ENCODE measurements at places on chromosomes 16 and 17.

GRCh38 chr17:12667299-12667958 lies 1.7 kb downstream of the MYOCD start:
- DNase-seq, result peak; percentile 80

- no peak for DNase-seq
Measured at GRCh38 chr17:45686250-45686649, 97.9 kb upstream of the CRHR1 start.

- no peak for DNase-seq
Measured at GRCh38 chr17:81419886-81420768, 24.9 kb downstream of the BAHCC1 start.

- no peak for DNase-seq
Measured at GRCh38 chr16:11596572-11597226, 10.0 kb upstream of the LITAF start.

DNA sequence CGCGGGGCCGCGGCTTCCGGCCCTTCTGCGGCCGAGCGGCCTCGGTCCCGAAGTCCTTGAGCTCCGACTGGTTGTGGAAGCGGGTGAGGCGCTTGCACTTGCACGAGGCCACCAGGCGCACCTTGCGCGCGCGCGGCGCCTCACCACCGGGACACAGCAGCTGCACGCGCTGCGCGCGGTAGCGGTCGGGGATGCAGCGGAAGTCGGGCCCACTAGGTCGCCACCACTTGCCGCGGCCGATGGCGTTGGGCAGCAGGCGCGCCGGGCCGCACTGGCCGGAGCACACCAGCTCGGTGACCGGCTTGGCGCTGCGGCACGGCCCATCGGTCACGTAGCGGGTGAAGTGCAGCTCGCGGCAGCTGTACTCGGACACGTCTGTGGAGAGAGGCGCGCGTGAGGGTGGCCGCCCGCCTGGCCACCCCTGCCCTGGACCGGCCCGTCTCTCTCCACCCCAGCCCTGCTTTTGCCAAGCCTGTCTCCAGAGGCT lies 3.2 kb downstream of the SOST start:
- DNase-seq, result no peak

GRCh38 chr16:53950677-53951076 lies 246.7 kb downstream of the FTO start:
- no peak for DNase-seq

DNA sequence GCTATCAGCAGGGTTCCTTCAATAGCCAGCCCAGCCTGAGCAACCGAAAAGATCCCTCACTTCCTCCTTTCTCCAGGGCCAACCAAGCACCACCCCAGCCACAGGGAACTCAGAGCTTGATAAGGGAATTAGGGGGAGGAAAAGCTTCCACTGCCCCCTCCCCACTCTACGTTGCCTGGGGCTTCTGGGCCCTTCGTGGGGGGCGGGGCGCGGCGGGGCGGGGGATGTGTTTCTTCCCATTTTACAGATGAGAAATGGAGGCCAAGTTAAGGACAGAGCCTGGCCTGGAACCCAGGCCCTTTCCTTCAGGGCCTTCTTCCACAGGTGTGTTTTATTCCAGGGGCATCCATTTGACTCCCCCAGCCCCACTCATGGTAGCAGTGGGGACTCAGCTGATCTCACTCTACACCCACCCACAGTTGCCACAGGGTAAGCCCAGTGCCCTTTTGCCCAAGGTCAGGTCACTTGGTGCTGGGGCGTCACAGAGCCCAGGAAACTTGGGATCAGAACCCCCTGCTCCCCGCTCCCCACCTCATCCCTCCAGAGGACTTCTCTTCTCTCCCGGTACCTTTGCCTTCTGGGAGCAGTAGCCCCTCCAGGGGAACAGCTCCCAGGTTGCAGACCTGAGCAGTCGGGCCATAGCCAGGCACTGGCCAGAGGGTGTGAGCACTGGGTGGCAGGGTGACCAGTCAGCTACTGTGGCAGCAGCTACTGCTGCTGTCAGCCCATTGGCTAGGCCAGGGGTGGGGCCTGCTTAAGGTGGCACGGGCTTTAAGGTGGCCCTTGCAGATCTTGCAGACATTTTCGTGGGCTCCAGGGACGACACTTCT lies at the start of gene LDHD:
TSS of gene LDHD (minus strand) at position 700 of the 830 bp plus-strand sequence. CDS start at position 640, 60 bp downstream.
- DNase-seq, result no peak

- DNase-seq, result no peak
Measured at GRCh38 chr16:30554557-30555314, 3.4 kb downstream of the ZNF764 start.

All from fibroblast of skin of right quadriceps (primary cell).